Stimulated activated CD4-positive, alpha-beta T cell treated with anti-CD3 and anti-CD28 coated beads, Interleukin-12 subunit alpha, Interleukin-12 subunit beta, amount 100 ng/mL, for 4 hours (primary cell): ENCODE measurements at places on chromosomes 13 and 19.
A peak's percentile ranks its signal among the peaks of the same experiment; 100 is the strongest.

- DNase-seq, result peak; percentile 74
These were observed 11.3 kb downstream of the STAP2 start for GRCh38 chr19:4327252-4327876.

DNA sequence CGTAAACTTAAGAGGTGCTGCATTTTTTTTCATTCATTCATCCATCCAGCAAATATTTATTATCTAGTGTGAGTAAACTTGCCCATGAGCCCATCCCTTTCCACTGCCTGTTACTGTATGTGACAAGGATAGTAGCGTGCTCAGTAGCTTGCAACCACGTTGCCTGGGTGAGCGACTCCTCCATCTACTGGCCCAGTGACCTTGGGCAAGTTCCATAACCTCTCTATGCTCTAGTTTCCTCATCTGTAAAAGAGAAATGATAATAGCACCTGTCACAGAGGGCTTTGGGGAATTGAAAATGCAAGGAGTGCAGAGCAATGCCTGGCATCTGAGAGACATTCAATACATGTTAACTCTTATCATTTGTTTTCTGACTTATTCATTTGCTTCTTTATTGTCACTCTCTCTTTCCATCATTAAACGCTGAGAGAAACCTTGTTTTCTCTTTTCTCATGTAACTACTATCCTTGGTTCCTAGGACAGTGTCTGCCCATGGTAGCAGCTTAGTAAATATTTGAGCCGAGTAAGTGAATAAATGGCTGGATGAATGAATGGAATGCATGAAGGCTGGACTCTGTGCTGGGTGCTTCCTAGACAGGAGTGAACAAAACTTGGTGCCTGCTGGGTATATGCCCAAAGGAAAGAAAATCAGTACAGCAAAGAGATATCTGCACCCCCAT, 19.9 kb downstream of the LRCH1 start:
- no peak for DNase-seq

DNA sequence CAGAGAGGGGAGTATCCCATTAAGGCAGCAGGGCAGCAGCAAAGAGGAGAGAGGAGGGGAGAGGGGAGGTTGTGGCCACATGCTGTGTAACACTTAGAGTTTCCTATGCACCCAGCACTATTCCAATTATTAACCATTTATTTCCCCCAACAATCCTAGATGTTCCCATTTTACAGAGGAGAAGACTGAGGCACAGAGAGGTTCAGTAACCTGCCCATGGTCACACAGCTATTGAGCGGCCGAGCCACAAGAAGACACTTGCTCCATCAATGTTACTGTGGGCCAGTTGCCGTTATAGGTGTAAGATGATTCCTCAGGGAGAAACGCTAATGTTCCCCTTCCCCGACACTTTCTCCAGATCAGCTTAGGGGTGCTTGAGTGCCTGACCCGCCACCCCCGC, 69.2 kb downstream of the INSR start:
- no peak for DNase-seq

DNA sequence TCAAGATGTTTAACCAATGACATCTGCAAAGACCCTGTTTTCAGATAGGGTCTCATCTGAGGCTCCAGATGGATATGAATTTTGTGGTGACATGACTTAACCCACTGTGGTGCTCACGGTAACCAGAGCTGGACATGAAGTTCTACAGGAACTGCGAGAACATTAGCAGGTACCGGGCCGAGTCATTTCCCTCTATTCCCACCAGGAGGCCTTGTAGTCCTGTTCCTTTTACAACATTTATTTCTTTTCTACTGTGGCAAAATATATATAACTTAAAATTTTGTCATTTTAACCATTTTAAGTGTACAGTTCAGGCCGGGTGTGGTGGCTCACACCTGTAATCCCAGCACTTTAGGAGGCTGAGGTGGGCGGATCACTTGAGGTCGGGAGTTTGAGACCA, 7.6 kb upstream of the TSPAN16 start:
- DNase-seq, result no peak

DNA sequence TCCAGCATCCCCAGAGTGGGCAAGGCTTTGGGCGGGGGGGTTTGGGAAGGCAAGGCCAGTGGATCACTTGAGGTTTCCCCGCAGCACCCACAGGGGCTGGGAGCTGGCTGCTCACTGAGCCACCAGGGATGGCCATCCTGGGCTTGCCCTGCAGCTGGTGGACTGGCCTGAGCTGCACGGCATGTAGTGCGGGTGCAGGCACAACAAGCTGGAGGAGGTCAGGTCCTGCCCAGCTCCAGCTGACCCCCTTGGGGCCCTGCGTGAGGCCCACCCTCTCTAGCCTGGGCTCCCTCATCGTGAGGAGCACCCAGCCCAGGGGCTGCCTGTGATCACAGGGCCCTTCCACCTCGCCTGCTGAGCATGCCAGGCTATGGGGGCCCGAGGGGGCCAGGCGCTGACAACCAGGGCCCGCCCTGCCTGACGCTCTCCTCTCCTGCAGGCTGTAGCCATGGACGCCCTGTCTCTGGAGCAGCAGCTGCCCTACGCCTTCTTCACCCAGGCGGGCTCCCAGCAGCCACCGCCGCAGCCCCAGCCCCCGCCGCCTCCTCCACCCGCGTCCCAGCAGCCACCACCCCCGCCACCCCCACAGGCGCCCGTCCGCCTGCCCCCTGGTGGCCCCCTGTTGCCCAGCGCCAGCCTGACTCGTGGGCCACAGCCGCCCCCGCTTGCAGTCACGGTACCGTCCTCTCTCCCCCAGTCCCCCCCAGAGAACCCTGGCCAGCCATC, 22.9 kb downstream of the COMP start:
- DNase-seq, result no peak

DNA sequence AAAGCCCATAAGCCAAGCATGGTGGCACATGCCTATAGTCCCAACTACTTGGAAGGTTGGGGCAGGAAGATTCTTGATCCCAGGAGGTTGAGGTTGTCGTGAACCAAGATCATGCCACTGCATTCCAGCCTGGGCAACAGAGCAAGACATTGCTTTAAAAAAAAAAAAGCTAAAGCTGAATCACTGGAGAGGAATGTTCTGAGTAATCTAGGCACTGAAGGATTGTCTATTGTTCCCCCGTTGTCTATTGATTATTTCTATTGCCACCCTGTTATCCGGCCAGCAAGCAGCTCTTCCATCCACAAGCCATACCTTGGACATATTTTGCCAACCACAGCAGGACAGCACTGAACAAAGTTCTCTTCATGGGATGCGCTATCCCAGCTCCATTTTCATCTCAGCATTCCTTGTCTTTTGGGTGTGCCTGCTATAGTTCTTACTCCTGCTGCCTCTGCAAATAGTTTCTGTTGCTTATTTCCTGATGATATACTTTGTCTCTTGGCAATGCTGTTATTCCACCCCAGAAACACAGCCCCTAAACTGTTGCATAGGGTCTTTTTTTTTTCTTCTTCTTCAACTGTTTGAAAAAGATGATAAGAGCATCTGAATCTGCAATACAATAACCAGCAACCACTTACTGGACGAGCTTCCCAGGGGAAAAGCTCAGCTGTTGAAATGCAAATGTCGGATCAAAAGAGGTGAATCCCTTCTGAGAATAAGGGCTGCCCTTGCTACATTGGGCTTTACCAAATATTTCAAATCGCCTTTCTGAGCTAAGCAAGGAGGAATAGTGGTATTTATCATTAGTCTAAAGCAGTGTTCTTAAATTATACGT, 22.2 kb upstream of the SIAH3 start:
- DNase-seq, result no peak

DNA sequence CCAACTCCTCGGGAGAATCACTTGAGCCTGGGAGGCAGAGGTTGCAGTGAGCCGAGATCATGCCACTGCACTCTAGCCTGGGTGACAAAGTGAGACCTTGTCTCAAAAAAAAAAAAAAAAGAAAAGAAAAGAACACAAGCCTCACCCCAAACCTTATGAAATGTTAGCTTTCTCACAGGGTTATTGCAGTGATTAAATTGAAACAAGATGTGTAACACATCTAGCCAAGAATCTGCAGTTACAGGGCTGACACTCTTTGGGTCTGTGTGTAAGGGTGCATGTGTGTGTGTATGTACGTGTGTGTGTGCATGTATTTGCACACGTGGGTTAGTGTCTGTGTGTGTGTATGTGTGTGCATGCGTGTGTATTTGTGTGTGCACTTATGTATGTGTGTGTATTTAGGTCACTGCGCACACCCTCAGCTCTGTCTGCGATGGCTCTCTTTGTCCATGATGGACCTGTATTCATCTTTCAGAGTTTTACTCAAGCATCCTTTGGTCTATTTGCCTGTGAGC, 336.3 kb downstream of the UQCRFS1 start:
- no peak for DNase-seq

DNA sequence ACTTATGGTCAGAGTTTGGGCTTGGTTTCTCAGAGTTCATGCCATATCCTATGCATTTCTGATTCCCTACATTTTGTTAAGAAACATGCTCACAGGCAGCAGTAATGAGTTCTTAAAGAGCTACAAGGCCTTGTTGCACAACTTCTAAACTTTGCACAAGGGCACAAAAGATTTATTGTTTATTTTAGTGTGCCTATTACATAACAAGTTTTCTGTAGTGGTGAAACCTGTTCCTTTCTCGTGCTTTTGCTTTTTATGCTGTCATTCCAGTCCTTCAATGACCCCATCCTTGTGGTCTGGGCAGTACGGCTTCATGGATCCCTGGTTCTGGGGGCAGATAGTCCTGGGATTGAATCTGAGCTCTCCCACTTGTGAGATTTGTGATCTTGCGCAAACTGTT, 17.8 kb downstream of the ZNF507 start:
- DNase-seq, result no peak

DNA sequence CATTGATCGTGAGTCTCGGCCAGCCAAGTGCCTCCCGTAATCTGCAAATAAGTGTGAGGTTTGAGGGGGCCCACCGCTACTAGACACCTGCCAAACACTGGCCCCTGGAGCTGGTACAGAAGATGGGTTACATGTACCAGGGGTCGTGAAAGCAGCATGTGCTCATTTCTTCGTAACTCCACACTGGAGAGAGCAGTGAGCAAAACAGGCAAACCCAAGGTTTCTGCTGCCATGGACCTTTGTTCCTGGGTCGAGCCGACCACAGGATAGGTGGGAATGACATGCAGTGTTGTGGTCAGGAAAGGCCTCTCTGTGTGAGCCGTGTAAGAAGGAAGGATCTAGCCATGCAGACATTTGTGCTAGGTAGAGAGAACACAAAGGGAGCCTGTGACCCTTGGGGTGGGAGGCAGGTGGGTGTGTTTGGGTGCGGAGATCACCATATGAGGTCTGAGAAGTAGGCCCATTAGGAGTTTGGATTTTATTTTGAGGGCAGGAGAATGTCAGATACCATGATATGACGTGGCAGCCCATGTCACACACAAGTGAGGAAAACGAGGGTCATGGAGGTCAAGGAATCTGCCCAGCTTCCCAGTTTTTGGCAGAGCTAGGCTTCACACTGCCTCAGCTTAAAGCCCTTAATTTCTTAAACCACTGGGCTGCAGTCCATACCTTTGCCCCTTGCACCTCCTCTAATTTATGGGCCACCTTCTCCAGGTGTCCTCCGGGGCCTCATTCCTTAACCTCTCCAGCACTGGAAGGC, 919 bp downstream of the GTF3A start:
- DNase-seq, result peak; percentile 13

GRCh38 chr19:38496603-38497487, 63.4 kb downstream of the RYR1 start:
- DNase-seq, result no peak

GRCh38 chr13:110824702-110825300, 90.1 kb downstream of the ANKRD10 start:
- no peak for DNase-seq

DNA sequence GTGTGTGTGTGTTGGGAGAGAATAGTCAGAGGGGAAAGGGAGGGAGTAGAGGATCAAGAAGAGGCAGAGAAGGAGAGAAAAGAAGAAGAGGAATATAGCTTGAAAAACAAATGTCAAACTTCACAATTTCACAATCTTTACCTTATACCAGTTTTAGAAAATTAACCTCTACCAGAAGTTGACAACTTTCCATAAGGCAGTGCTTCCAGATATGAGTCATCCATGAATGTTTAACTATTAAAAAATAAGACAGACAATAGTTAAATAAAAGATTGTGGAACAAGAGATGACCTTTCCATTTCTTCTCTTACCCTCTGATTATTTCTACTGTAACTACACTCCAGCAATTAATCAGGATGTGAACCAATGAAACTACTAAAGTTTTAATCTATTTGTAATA, 229.4 kb downstream of the ITGBL1 start:
- DNase-seq, result no peak

DNA sequence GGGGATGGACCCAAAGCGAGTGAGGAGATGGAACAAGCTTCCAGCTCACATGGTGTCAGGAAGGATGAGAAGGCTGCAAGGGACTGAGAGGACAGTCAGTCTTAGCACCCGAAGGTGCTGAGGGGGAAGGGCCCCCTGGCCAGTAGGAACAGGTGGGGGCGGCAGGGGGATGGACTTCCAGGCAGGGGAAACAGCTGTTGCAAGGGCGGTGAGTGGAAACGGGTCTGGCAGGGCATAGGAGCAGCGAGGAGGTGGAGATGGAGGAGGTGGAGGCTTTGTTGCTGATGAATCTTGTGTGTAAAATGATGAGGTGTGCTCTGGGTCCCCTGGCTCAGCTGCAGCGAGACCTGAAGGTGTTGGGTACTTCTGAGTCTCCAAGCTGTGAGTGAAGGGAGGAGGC, 1.2 kb downstream of the MAP1S start:
- DNase-seq, result no peak

DNA sequence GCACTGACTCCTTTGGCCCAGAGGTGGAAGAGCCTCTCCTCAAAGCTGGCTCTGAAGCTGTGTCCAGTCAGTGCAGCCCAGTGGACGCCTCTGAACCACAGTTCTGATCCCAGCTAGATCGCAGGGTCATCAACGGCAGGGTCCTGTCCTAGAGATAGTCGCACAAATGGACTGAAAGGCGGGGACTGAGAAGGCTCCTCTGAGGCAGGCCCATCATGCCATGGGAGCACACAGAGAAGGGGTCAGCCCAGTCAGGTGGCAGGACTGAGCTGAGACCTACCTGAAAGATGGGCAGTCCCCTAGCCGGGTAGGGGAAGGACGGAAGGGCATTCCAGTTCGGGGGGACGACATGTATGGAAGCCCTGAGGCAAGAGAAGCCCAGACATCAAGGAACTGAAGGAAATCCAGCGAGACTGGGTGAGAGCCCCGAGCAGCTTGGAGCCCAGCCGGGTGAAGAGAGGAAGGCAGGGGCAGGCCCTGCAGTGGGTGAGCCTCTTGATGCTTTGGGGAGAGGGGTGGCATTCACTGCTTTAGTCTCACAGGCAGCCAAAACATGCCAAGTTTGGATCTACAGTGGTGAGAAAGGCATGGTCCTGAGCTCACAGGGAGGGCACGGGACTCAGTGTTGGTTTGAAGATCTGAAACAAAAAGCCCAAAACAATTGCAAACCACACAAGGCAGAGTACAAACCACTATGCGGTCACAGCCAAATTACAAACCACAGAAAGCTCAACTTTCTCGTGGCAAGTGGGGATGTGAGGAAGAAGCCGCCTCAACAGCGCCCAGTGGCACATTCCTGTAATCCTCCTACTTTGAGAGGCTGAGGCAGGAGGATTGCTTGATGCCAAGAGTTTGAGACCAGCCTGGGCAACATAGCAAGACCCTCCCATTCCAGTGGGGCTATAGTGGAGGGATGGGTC, 10.0 kb downstream of the CALM3 start:
- DNase-seq, result no peak

- DNase-seq, result no peak
These were observed 13.2 kb downstream of the CLEC4G start for GRCh38 chr19:7718668-7719067.

GRCh38 chr13:20151016-20151415, 9.8 kb downstream of the GJA3 start:
- DNase-seq, result no peak

- DNase-seq, result peak; percentile 73
These were observed 54.0 kb downstream of the GNG7 start for GRCh38 chr19:2648528-2648937.

- DNase-seq, result no peak
These were observed 16.8 kb downstream of the XAB2 start for GRCh38 chr19:7612282-7613274.

- no peak for DNase-seq
These were observed 1.2 kb downstream of the HAUS8 start for GRCh38 chr19:17073869-17074633.
